GM12878 (cell line): ENCODE measurements at places on chromosomes 11 and 22.

DNA sequence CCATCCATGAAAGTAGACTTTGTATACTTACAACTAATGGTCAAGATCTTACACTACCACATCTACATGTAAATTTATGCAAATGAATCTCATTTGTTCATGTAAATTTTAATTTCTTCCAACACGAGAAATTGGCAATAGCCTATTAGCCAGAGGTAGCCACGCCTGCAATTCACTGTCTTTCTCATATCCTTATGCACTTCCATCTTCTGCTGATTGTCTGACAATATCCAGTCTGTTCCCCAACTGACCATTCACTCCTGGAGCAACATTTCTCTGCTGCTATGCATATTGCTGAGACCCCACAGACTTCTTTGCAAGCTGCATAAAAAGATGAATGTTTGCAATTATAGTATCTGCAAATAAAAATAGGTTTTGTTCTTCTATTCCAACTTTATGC is 2.5 kb downstream of the NNMT start:
- DNase-seq, result no peak

DNA sequence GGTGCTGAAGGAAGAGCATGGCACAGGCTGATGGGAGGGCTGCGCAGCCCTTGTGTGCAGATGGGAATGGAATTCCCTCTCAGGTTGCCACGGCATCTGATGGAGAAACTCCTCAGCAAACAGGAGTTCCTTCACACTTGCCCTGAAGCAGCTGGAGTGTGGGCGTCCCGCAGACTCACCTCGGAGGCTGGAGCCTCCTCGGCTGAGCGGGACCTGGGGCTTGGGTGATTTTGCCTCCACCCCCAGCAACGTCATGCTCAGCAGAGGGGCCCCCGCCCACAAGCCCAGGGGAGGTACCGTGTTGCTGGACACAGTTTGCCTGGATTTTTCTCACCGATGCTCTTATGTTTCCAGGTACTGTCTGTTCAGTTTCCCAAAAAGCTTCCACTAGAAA is 63.4 kb downstream of the MYO7A start:
- DNase-seq, result no peak

- DNase-seq, result no peak
These were observed 142.2 kb upstream of the SESN3 start for GRCh38 chr11:95373241-95373640.

DNA sequence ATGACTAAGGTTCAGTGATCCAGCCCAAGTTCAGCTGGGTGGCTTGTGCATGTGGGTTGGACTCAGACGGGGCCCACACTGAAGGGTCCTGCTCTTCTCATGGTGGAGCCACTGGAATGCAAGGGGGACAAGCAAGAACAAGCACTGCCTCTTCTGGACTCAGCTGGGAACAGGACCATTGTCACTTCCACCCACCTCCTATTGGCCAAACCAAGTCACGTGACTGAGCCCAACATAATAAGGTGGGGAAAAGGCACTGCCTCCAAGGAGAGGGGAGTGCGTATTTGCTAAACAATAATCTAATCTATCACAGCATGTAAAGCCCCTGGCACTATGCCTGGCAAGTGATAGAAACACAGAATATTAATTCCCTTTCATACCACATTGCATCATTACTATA is 87.1 kb downstream of the CHST1 start:
- DNase-seq, result no peak

GRCh38 chr11:125164422-125165110 is at the start of gene PKNOX2:
TSS of gene PKNOX2 (plus strand) at chr11:125164751. CDS start at chr11:125351306, 186,555 bp downstream.
- no peak for DNase-seq
